Stimulated activated CD8-positive, alpha-beta memory T cell treated with anti-CD3 and anti-CD28 coated beads, Interleukin-7, amount 100 ng/mL, for 1 hour (primary cell): ENCODE measurements at places on chromosomes 4 and X.

GRCh38 chrX:13721371-13721770 lies 13.0 kb downstream of the TRAPPC2 start:
- DNase-seq: no peak

GRCh38 chrX:66050140-66050569 lies 10.3 kb upstream of the VSIG4 start:
- DNase-seq: no peak

DNA sequence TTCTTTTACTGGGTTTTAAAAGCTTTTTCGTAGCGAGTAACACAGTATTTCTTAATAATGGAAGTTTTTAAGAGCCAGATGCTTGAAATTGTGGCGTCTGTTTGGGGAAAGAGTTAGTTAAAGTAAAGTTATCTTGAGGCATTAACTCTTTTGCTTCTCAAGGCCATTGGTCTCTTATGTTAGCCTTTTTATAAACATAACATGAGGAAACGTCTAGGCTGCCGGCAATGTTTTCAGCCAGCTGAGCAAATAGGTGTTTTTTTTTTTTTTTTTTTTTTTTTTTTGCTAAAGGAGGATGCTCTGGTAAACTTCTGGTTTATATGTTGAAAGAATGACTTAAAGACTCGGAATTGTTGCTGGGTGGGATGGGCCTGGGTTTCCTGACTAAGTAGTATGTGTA lies 51.1 kb upstream of the RBMX start:
- no peak for DNase-seq

DNA sequence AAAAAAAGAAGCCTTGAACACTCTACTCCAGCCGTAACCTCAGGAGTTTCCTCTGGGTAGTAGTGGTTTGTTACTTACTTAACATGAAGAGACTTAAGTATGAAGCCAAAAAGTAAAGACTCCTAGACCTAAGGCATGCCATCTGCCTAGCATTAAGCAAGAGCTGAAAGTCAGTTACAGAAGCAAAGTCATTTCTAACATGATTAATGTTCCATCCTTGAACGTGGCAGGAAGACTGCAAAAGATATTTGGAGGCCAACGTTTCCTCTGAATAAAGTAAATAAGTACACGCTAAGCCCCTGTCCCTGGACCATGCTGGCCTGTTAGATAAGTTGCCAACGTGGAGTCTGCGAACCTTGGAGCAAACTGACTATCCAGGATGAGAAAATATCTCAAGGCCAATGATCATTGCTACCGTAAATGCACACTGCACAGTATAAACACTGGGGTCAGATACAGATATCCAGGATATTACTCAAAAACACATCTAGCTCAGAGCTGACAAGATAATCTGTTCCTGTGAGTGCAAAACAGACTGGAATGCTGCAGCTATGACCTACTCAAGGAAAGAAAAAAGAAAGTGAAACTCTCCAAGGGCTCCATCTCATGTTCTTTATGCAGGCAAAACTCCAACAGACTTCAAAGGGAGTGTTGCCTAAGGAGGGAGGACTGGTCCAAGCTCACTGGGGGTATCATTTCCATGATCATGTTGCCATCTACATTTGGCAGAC lies 255.8 kb downstream of the COL25A1 start:
- no peak for DNase-seq

DNA sequence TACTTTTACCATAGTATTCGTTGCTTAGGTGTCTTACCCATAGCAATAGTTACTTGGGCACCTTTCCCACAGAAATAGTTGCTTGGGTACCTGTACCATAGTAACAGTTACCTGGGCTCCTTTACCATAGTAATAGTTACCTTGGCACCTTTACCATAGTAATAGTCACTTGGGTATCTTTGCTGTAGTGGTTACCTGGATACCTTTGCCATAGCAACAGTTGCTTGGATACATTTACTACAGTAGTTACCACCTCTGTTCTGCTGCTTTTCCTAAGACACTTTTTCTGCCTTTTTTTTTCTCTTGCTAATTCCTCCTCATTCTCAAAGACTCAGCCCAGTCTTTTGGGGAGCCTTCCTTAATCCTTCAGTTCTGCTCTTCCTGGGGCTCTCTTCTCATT lies 272.8 kb upstream of the PUDP start:
- DNase-seq: no peak

GRCh38 chr4:15868826-15869413 lies 69.6 kb downstream of the FGFBP1 start:
- DNase-seq: no peak

DNA sequence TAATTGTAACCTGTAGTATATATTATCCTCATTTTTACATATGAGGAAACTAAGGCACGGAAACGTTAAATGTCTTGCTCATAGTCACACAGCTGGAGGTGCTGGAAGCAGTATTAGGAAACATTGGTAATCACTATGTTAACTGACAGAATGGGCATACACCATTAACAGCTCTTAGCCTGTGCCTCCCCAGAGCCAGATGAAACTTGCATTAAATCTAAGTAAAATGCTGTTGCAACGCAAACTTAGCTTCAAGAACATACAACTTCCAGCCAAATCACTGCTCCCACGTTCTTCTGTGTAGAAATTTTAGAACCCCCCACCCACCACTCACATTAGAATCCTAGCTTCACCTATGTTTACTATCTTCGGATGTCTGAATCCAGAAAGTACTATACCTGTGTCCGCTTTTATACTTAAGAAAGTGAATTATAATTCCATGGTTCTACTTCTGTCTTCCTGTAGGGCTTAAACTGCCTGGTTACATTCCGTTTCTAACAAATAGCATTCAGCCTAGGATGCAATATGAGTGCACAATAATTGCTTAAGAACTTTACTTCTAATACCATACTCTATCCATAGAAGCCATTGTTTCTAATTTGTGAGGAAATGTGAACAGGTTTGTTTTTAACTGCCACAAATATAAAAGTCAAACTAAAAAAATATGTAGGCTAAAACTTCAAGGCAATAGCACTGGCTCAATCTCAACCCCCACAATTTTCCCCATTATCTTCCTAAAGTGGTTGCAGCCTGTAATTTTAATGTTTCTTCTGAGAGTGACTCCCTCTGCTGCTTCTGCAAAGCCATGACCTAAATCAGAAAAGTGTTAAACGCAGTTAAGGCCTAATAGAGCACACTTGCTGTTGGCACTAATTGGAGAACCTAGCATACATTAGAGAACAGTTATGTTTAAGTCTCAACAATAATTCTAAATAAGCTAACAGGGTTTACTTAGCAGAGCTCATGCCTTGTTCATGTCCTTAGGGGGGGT lies 4.4 kb downstream of the UNC5C start:
- no peak for DNase-seq

GRCh38 chrX:67408423-67409079 lies 135.3 kb upstream of the AR start:
- DNase-seq: no peak

GRCh38 chrX:134885336-134886001 lies 105.3 kb upstream of the SMIM10 start:
- no peak for DNase-seq

DNA sequence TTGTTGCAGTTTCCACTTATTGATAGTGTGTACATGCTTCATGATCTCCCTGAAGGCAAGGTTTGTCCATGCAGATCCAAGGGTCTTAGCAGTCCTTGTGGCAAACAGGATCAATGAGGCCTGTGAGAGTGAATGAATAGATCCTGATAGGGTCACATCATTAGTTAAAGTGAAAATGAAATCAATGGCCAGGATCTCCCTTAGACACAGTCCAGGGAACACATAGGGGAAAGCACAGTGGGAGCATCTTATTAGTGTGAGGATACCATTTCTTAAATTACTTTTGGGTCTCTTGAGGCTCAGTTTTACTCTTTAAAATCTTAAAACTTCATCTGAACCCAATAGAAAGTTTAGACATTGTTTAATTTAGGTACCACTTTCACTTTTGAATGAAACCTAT lies 59.3 kb downstream of the ARHGAP6 start:
- no peak for DNase-seq

- DNase-seq: no peak
Observed at GRCh38 chr4:185550933-185551332, 15.6 kb upstream of the PDLIM3 start.

DNA sequence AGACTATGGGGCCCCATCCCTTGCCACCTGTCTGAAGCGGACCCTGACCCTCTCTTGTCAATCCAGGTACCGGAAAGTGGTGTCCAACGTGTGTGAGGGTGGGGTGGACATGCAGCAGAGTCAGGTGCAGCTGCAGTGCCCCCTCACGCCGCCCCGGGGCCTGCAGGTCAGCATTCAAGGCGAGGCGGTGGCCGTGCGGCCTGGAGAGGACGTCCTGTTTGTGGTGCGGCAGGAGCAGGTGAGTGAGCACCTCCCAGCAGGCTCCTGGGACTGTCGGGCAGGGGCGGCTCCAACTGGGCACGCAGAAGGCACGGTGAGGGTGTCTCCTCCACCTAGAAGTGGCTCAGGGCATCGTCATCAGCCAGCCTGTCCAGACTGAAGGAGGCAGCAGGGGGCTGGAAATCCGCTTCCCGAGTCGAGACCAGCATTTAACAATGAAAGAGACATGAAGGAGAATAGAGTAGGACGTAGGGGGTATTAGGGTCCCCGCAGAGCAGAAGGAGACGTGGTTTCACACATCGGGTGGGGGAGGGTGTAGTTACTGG lies 221.6 kb downstream of the AFAP1 start:
- DNase-seq: no peak

DNA sequence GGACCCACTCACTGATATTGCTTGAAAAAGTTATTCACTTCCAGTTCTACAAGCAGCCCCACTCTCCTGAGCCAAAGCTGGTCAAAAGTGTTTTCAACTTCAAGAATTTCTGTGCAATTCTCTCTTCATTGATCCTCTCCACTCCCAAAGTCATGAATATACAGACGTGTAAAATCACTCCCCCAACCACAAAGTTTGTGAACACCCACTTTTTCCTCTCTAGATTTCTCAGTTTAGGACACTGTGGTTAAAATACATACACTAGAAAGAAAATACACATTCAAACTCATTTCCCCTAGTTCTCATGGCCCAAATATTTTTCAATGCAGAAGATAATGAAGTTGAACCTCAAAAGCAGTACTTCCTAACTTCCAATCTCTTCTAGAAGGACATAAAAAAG lies 116.3 kb downstream of the MSN start:
- no peak for DNase-seq

GRCh38 chr4:52172166-52172565 lies 121.1 kb downstream of the SPATA18 start:
- no peak for DNase-seq

GRCh38 chr4:24836661-24837242 lies 41.4 kb downstream of the SOD3 start:
- no peak for DNase-seq

- DNase-seq: no peak
Observed at GRCh38 chr4:14985161-14985560, 17.1 kb upstream of the CPEB2 start.

DNA sequence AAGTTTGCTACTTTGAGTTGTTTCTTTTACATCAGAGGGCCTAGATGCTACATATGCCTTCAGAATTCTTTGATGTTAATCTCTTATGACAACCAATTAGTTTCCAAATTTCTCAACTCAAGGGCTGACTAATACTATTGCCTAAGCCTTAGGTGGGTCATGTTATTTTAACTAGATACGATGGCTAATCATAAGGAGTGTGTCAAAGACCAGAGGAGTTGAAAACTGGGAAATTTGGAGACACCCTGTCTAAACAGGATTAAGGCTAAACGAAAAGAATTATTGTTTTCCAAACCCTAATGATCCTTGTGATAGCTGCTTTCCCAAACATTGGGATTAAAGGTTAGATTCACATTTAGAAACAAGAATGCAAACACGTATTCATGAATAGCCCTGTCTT lies 228.5 kb downstream of the PCDH7 start:
- no peak for DNase-seq

DNA sequence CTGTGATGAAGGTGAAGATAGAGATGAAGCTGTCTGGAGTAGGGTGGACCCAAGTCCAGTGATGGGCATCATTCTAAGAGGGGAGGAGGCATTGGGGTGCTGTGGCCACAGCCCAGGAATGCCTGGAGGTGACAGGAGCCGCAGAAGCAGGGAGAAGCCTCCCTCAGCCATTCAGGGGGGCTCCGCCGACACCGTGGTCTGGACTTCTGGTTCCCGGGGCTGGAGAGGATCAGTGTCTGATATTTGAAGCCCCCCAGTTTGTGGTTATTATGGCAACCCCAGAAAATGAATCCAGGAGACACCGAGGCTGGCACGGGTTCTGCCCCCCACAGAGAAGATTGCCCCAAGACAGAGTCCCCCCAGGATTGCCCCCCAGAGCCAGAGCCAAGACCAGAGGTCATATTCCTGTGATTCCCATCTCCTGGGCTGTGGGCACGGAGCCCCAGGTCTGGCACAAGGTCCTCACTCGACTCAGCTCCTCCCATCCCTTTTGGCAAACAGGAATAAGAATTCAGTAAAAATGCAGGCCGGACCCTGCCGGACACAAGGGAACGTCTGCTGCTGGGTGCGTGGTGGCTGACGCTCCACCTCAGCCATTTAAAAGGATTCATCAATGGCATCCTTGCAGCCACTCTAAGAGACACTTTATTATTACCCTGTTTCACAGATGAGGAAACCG lies 116.6 kb downstream of the CPZ start:
- no peak for DNase-seq

DNA sequence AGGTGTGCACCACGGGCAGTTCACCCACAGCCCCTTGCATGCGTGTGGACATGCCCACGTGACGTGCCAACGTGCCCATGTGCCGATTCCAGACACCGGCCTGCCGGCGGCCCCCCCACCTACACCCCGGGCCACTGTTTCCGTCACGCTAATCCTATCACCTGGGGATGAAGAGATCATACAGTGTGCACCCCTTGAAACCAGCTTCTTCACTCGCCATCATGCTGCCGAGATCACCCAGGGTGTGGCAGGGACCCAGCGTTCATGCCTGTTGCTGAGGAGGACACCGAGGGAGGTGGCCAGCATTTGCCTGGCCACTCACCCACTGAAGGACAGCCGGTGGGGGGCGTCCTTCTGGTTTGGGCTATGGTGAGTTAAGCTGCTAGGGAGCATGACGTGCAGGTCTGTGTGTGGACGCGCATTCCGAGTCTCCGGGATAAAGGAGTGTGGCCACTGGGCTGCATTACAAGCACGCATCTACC lies 14.1 kb downstream of the CTBP1 start:
- DNase-seq: no peak

DNA sequence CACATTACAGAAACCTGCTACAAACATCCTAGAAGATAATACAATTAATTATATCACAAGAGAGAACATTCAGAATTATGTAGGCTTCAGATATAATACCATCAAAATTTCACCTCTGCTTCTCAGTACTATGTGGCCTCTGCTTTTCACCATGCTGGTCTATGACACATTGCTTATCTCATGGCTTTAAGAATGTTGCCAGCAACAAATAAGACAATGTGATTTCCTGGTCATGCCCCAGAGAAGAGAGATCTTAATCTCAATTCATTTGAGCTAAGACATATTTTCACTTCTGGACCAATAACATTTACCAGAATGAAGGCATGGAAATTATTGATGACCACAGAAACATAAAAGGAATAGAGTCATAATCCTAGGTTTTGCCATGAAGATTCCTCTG lies 1233.4 kb upstream of the ADGRL3 start:
- DNase-seq: no peak

DNA sequence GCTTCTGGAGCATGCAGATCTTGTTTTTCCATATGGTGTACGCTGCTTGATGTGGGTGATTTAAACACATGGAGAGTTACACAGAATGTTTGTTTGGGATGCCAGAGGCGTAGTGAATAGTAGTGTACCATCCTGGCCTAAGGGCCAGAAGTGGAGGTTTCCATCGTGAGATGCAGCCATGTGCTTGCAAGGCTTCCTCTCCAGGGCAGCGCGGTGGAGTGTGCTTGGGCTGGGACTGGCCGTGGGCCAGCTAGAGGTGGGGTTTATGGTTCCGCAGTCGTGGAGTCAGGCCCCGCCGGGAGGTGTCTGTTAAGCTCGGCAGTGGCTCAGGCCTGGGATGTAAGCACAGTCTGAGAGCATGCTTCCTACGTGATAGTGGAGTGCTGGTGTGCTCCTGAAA lies 14.0 kb downstream of the STOX2 start:
- no peak for DNase-seq
